ENCODE measurements at places on chromosomes 13 and 19. TPM values are rescaled to one million over a fixed set of nuclear protein-coding genes. Genes with fewer than 3 reads are reported as not detected.

- DNase-seq, result no peak
Measured at GRCh38 chr19:43966079-43966694, 15.2 kb downstream of the ZNF221 start.

DNA sequence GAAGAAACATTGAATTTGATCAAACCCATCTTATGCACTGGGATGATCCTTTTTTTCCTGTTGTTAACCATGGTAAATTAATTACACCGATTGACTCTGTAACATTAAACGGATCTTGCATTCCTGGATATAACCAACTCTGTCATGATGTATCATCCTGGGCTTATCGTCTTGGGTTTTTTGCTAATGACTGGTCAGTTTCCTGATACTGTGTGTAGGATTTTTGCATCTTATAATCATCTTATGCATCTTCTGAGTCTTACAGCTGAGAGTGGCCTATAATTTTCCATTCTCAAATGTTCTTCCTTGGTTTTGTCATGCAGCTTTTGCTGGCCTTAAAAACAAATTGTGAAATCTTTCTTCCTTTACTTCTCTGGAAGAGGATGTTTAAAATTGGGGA is 12.8 kb downstream of the DCUN1D2 start:
- DNase-seq, result no peak

DNA sequence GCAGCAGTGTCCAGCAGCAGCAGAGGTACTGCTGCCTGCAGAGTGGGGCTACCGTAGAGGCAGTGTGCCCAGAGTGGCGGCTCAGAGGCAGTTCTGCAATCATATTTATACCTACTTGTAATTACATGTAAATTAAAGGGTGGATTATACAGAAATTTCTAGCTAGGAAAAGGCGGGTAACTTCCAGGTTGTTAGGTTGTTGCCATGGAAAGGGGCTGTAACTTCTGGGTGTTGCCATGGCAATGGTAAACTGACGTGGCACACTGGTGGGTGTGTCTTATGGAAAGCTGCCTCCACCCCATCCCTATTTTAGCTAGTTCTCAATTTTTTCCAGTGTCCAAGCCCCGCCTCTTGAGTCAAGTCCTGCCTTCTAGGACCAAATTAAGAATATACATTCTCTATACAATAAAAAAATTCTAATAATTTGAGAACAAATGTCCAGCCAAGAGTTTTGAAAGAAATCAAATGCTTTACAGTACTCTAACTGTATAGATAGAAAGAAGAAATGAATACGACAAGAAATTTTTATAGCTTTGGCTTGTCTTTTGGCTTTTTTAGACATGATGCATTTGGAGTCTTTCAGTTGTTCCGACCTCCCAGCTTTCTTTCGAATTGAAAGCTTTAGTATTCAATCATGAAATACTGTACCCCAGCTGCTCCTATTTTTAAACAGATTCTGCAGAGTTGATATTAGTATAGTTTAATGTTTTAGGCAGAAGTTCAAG is 816.6 kb downstream of the DIAPH3 start:
- no peak for DNase-seq

The RAB3D gene
- 17.7 TPM for total RNA-seq

The CCNA1 gene
- 6.6 TPM for total RNA-seq
